ENCODE measurements at places on chromosomes 12 and 14.

GRCh38 chr12:114238808-114239207, 167.1 kb downstream of the TBX5 start:
- DNase-seq: no peak

DNA sequence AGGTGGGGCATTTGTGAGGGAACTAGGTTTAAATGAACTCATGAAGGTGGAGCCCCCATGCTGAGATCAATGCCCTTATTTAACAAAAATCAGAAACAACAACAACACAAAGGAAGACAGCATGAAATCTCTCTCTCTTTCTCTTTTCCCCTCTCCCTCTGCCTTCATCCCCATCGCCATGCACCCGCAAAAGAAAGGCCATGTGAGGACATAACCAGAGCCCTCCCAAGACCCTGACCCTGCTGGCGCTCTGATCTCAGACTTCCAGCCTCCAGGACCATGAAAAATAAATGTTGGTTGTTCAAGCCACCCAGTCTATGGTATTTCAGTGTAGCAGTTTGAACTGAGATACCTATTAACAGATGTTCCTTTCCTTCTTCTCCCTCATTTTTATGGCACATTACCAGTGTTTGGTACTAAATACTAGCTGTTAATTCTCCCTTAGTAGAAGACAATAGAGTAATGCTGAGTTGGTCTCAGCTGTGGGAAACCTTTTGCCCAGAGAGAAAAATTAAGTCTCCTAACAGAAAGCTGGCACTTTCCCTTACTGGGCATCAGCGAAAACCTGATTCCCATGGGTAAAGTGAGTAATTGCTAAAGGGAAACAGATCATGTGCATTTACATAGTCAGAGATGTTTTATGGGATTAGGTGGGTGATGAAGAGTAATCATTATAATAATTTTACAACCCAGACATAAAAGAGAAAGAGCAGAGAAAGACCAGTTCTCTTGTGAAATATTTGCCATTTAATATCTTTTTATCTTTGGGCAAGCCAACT, 264.0 kb upstream of the PLEKHG7 start:
- no peak for DNase-seq

DNA sequence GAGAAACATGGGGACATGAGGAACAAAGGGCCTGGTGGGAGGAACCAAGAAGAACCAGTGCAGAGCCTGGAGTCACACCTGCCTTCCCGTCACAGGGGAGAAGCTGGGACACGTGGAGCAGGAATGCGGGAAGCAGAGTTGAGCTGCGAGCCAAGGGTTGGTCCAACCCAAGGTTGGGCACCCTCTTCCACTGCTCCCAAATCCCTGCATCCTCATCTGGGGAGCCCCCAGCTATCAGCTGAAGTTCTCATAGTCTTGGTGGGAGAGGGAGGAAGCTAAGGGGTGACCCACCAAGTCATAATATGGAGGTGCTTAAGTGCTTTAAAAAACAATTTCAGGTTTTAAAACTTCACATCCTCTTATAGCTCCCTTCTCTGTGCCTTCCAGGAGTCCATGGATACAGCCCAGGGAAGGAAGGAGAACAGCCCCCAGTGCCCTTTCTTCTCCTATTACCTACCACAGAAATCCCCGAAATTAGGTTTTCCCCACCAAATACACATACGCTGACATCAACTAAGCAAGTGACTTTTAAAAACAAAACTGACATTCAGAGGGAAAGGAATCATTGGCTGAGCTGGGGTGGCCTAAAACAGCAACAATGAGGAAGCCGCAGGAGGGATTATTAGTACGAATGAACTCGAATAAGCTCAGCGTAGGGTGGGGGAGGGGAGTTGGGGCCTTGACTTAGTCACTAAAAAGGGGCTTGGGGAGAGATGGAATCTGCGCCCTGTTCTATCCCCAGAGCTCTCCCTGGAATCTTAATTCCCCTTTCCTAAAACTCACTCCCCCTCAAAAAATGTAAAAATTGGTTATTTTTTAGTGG, 4.5 kb downstream of the MYL6 start:
- no peak for DNase-seq

- DNase-seq: peak; percentile 75
Observed at GRCh38 chr12:6852651-6853354, 853 bp downstream of the USP5 start.

GRCh38 chr12:105935106-105935505, 203.6 kb downstream of the NUAK1 start:
- no peak for DNase-seq

DNA sequence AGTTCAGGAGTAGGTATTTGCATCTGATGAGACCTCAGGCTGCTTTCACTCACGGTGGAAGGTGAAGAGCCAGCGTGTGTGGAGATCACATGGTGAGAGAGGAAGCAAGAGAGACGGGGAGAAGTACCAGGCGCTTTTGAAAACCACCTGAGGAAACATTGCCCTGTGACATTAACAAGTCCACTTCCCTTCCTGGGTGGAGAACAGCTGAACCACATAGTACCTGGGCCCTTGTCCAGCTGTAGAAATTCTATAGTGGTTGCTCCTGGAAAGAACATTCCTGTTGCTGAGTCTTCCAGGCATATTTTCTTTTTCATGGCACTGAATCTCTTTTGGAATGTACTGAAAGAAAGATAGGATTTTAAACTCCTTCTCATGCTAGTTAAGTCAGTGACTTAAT, 87.3 kb upstream of the RIN3 start:
- peak; percentile 13 for DNase-seq

DNA sequence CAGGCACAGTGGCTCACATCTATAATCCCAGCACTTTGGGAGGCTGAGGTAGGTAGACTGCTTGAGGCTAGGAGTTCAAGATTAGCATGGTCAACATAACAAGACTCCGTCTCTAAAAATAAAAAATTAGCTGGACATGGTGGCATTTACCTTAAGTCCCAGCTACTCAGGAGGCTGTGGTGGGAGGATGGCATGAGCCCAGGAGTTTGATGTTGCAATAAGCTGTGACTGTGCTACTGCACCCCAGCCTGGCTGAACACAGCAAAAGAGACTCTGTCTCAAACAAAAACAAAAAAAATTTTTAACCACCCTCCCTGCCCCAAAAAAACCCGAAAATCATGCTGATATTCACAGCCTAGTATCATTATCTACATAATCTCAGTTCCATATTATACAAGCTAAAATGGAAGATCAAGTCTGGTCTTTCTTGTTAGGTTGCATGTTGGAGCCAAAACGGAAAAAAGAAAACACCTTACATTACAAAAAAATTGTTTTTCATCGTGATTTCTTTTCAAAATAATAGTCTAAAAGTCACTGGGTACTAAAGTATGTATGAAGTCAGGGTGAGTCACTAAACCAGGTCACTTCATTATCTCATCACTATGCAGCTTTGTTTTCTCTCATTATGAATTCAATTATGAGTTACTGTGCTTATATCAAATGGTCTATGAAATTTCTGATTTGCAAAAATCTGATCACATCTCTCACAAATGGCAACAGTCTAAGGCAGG, 13.8 kb downstream of the GXYLT1 start:
- DNase-seq: peak; percentile 72

- peak; percentile 1 for DNase-seq
Observed at GRCh38 chr12:97556302-97556779, 93.7 kb downstream of the RMST start.

GRCh38 chr12:68804657-68805591, 3.1 kb upstream of the MDM2 start:
- no peak for DNase-seq
